Activated naive CD4-positive, alpha-beta T cell treated with anti-CD3 and anti-CD28 coated beads for 36 hours (primary cell): ENCODE measurements at places on chromosomes 7 and 10. TPM values are rescaled to one million over a fixed set of nuclear protein-coding genes. Genes with fewer than 3 reads are reported as not detected.

DYNC1I1 gene
- total RNA-seq, result not detected

NUDT13 gene
- total RNA-seq, result 0.83 TPM

RBM17 gene
- 162 TPM for total RNA-seq

PRSS37 gene
- total RNA-seq, result not detected

NRAP gene
- total RNA-seq, result not detected

HMX2 gene
- total RNA-seq, result 0.62 TPM

RELN gene
- not detected for total RNA-seq

TEX47 gene
- not detected for total RNA-seq

HACD1 gene
- 0.41 TPM for total RNA-seq

ARID5B gene
- total RNA-seq, result 86.3 TPM

FAM25A gene
- not detected for total RNA-seq

SPDYE9 gene
- total RNA-seq, result not detected

AGMO gene
- not detected for total RNA-seq

EPDR1 gene
- total RNA-seq, result 1.6 TPM

HIBADH gene
- 20.8 TPM for total RNA-seq

CTBP2 gene
- total RNA-seq, result 0.42 TPM

ASAH2B gene
- total RNA-seq, result 4.6 TPM

HKDC1 gene
- total RNA-seq, result 1.5 TPM

TLL2 gene
- total RNA-seq, result not detected

SEC61G gene
- 126 TPM for total RNA-seq

PIP gene
- total RNA-seq, result not detected

TMEM140 gene
- 9.2 TPM for total RNA-seq

KCND2 gene
- not detected for total RNA-seq

FANK1 gene
- 0.38 TPM for total RNA-seq

FXYD4 gene
- not detected for total RNA-seq

STAMBPL1 gene
- 23.6 TPM for total RNA-seq

GDF10 gene
- 0.12 TPM for total RNA-seq

FKBP6 gene
- not detected for total RNA-seq

ITPRID1 gene
- total RNA-seq, result not detected

OR9A2 gene
- not detected for total RNA-seq

PNLIPRP1 gene
- total RNA-seq, result not detected

FMC1 gene
- 10.6 TPM for total RNA-seq

C10orf62 gene
- not detected for total RNA-seq

PTF1A gene
- total RNA-seq, result not detected

CACNB2 gene
- not detected for total RNA-seq

CTNNA3 gene
- total RNA-seq, result not detected

LRRC18 gene
- not detected for total RNA-seq

TMEM130 gene
- total RNA-seq, result 0.10 TPM

MYH16 gene
- total RNA-seq, result not detected

ANKRD61 gene
- not detected for total RNA-seq
